T-helper 2 cell (primary cell): ENCODE measurements at places on chromosomes 1 and 21.

DNA sequence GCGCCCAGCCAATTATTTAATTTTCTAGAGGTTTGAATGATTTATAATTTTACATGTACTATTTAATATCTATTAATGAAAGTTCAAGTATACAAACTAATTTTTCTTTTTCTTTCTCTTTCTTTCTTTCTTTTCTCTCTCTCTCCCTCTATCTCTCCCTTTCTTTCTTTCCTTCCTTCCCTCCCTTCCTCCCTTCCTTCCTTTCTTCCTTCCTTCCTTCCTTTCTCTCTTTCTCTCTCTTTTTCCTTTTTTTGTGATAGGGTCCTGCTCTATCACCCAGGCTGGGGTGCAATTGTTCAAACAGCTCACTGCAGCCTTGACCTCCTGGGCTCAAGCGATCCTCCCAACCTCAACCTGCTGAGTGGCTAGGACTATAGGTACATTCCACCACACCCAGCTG, 16.1 kb upstream of the KIF14 start:
- DNase-seq: no peak

DNA sequence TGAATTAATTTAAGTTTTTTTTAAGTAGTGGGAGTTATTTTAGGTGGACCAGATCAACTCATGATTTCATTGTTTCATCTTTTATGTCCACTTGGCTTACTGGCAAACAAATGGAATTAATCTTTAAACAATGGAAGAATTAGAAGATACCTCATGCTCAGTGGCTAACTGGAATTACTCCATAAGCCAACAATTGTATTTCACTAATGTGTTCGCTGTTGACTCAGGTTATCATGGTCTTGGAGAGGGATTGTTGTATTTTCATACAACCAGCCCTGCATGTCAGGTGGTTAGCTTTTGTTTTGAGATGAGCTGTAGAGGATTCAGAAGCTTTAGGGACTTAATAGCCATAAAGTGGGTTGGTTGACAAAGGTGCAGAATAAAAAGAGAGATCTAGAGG, 57.2 kb upstream of the HMCN1 start:
- no peak for DNase-seq

DNA sequence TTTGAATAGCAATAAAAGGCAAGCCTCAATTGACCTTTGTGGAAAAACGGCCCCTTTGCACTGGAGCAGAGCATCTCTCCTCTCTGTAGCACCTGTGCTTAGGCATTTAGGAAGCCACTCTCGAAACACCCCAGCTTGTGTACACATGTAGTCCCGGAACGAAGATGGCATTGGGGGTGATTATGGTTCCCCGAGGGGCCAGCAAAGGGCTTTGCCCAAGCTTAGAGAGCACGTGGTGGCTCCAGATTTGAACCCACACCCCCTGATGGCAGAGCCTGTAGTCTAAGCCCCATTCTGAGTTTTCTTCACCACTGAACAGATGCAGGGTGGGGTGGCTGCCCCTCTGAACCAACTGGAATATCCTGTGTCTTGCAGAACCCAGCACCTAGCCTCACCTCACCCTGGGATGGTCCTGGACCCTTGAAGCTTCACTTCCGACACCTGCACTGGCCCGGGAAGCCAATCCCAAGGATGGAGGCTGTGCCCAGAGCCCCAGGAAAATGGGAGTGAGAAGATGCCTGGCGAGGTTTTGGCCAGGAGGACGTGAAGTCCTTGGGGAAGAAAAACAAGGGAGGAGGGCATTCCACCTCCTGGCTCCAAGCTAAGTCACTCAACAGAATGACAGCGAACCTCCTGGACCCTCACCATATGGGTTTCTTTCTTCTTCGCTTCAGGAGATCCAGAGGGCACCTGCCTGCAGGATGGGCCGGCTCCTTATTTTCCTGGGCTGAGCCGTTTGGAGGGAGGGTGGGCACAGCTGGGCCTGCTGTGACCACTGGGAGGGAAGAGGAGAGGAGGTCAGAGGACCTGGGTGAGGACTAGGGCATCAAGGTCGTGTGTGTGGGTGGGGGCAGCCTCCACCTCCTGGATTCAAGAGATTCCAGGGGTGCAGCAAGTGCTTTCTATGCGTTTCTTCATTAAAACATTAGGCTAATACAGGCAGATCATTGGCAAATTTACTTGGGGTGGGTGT, 37.7 kb downstream of the IGFN1 start:
- no peak for DNase-seq

DNA sequence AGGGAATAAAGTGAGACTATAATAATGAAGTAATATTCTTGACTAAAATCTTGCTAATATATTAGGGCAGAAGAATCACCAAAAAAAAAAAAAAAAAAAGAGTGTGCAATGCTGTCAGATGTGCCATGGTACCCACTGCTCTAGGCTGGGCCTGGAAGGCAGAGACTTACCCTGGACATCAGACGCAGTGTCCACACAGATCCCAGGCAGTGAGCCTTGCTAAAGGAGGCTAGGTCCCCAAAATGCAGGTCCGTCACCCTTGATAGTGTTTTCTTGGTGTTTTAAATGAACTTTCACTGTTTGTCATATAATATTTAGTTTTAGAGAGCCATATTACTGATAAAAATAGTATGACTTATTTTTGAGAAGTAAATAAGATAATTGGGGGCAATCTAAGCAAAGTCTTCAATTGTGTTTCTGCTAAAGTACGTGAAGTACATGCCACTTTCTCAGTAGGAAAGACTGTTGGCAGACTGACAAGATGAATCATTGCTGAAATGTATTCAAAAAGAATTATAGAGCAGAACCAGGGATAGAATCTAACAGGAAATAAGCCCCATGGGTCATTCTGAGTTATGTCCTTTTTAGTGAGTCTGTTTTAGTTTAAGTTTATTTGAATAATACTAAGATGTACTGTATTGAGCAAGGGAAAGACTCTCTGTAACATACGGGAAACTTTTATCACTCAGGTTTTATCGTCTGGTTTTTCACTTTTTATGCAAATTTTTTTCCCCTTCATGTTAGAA, 74.6 kb upstream of the PDC start:
- no peak for DNase-seq

DNA sequence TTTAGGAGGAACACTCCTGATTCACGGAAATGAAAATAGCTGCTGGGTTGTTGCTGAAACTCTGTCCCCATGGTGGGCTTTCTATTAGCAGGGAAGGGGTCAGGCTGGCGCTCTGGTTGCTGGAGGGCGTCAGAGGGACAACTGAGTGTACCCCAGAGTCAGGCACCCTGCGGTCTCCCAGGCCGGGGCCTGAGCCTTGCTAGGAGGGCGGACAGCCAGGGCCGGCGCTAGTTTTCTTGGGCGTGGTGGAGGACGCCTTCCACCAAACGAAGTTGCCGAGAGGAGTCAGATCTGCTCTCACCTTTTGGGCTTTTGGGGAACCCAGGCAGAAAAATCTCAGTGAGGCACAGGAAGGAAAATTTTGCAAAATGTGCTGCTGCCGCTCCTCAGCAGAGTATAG, 54.8 kb downstream of the NGF start:
- DNase-seq: no peak

GRCh38 chr21:15645830-15646229, 84.0 kb upstream of the USP25 start:
- DNase-seq: no peak

DNA sequence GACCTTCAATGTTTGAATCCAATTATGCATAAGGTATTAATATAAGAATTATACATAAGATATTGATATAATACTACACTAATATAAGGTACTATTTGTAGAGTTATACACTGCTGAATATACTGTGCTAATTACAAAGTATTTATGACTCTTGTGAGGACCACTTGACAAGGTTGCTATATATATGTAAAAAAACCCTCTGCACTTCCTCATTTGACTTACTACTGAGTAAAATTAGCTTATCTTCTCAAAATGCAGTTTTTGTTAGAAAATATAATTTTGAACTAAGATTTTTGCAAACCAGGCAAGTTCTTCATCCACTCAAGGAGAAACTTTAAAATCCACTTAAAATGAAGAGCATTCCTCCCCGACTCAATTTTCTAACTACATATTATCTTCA, 8.5 kb downstream of the SIKE1 start:
- DNase-seq: no peak

GRCh38 chr1:169217636-169218035, 111.1 kb downstream of the ATP1B1 start:
- no peak for DNase-seq

DNA sequence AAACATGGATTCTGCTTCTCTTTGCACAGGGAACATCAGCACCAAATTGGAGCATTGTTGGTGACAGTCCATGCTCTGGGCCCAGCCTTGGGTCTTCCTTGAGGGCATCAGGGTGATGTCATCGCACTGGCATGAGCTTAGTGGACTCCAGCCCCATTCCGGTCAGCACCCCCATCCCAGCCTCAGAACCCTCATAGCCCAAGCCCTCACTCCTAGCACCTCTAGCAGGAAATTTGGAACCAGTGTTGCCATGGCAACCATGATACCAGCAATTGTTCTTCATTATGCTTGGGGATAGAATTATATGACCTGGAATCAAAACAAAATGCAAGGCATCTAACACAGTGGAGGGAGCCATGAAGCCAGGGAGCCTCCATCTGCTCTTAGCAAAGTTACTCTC, 83.1 kb downstream of the VWA5B1 start:
- DNase-seq: no peak

GRCh38 chr1:38815903-38816627, 43.5 kb downstream of the RRAGC start:
- no peak for DNase-seq
